H9 (cell line): ENCODE measurements at places on chromosomes 4 and X. TPM values are rescaled to one million over a fixed set of nuclear protein-coding genes. Genes with fewer than 3 reads are reported as not detected.

The PPM1K gene
- 10.2 and 10.4 TPM in 2 replicates for total RNA-seq

The UGT2A1 gene
- 0.26 TPM in 1 of 2 replicates, not detected in the other for total RNA-seq

The RRH gene
- total RNA-seq, result 0.20 TPM in 1 of 2 replicates, not detected in the other

The SLIT2 gene
- total RNA-seq, result 1.3 and 1.5 TPM in 2 replicates

The KCNE5 gene
- 3.6 and 3.7 TPM in 2 replicates for total RNA-seq

The KIAA1210 gene
- total RNA-seq, result not detected in 2 replicates

The VCX gene
- total RNA-seq, result not detected in 2 replicates

The HPSE gene
- total RNA-seq, result 1.5 and 2.0 TPM in 2 replicates

The BGN gene
- 1.2 and 1.5 TPM in 2 replicates for total RNA-seq

The TASL gene
- total RNA-seq, result not detected in 2 replicates

The LCORL gene
- 11.6 and 15.5 TPM in 2 replicates for total RNA-seq

The PNMA3 gene
- 9.1 and 9.4 TPM in 2 replicates for total RNA-seq

The EIF2S3 gene
- total RNA-seq, result 575 and 598 TPM in 2 replicates

The CLTRN gene
- 1.7 and 1.8 TPM in 2 replicates for total RNA-seq
